Astrocyte (in vitro differentiated cells and primary cell): ENCODE measurements at places on chromosomes 3 and 15. TPM values are rescaled to one million over a fixed set of nuclear protein-coding genes. Genes with fewer than 3 reads are reported as not detected.

The GOLGA6B gene
- 0.36 TPM in 1 of 2 replicates, not detected in the other for total RNA-seq

The GMPPB gene
- 21.4 and 24.6 TPM in 2 replicates for total RNA-seq

The CCR1 gene
- 0.20 and 0.41 TPM in 2 replicates for total RNA-seq

The STARD9 gene
- 6.4 and 7.1 TPM in 2 replicates for total RNA-seq

The GOLGA8T gene
- total RNA-seq, result 0.32 TPM in 1 of 2 replicates, not detected in the other

The FHIT gene
- 6.7 and 7.4 TPM in 2 replicates for total RNA-seq

The MYZAP gene
- 0.41 TPM in 1 of 2 replicates, not detected in the other for total RNA-seq

The SLCO2A1 gene
- 2.1 and 2.2 TPM in 2 replicates for total RNA-seq

The OR5H6 gene
- total RNA-seq, result not detected in 2 replicates

The ZCWPW2 gene
- 0.57 and 1.0 TPM in 2 replicates for total RNA-seq

The CCDC9B gene
- total RNA-seq, result 9.8 and 10.1 TPM in 2 replicates

The WNT7A gene
- 0.46 and 1.7 TPM in 2 replicates for total RNA-seq

The SCG5 gene
- 12.1 and 14.7 TPM in 2 replicates for total RNA-seq

The CD200R1 gene
- total RNA-seq, result 0.39 and 0.67 TPM in 2 replicates

The CYP1A2 gene
- not detected in 2 replicates for total RNA-seq

The SPTBN5 gene
- 5.3 and 6.7 TPM in 2 replicates for total RNA-seq

The TRIM71 gene
- 10.9 and 17.2 TPM in 2 replicates for total RNA-seq

The ZIC1 gene
- 0.19 and 0.30 TPM in 2 replicates for total RNA-seq

The ERC2 gene
- total RNA-seq, result 4.1 and 7.4 TPM in 2 replicates

The ITIH3 gene
- total RNA-seq, result 0.16 and 0.36 TPM in 2 replicates

The FBXL2 gene
- 23.3 and 25.6 TPM in 2 replicates for total RNA-seq

The FGD5 gene
- 2.0 and 2.6 TPM in 2 replicates for total RNA-seq

The MAGEL2 gene
- 8.1 and 8.6 TPM in 2 replicates for total RNA-seq

The LMOD3 gene
- total RNA-seq, result 0.07 TPM in 1 of 2 replicates, not detected in the other

The VPS33B gene
- 9.7 and 12.0 TPM in 2 replicates for total RNA-seq

The RHCG gene
- 0.18 TPM in 1 of 2 replicates, not detected in the other for total RNA-seq

The ARHGEF3 gene
- 13.7 and 14.9 TPM in 2 replicates for total RNA-seq

The ITGA11 gene
- total RNA-seq, result 193 and 369 TPM in 2 replicates

The EFHB gene
- total RNA-seq, result 0.94 and 1.2 TPM in 2 replicates

The CYP19A1 gene
- 0.65 and 0.75 TPM in 2 replicates for total RNA-seq

The POMGNT2 gene
- 13.0 and 13.7 TPM in 2 replicates for total RNA-seq

The SLC2A2 gene
- not detected in 2 replicates for total RNA-seq
